ENCODE measurements at places on chromosomes 7 and 10.

DNA sequence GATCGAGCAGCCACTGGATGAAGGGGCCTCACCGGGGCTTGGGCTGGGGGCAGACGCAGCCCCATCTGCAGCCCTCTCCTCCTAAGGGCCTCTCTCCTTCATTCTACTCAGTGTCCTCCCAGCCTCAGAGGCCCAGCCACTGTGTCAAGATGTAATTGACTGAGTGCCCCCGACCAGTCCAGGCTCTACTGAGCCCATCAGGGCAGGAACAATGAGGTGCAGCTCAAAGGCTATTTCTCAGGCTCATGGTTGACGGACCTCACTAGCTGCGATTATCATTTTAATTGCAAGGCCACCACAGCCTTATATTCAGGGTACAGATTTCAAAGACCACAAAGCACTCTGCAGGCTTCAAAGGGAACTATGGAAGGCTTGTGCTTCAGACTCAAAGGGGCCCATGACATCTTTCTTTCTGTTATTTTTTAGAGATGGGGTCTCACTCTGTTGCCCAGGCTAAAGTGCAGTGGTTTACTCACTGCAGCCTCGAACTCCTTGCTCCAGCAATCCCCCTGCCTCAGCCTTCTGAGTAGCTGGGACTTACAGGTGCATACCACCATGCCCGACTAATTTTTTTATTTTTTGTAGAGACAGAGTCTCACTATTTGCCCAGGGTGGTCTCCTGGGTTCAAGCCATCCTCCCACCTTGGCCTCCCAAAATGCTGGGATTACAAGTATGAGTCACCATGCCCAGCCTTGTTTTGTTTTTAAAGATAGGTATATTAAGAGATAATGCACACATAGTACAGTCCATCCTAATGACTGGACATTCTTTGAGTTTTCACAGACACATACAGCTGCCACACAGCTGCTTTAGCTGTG, 23.7 kb downstream of the SLC29A3 start:
- DNase-seq, result no peak

DNA sequence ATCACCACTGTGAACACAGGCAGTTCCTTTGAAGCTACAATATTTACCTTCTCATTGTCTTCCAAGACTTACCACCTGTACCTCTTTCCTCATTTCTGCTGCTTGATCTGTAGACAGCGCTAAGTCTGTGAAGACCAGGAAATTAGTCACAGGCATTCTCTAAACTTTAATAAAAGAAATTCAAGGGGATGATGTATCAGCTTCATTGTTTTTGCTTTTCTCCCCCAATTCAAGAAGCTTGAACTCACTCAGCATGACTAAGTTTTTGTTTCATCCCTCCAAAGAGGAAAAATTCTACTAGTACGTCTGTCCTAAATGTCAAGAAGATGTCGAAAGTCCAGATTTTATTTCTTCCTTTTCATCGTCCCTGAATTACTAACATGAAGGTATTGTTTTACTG, 75.3 kb upstream of the PPP1R9A start:
- DNase-seq, result no peak

DNA sequence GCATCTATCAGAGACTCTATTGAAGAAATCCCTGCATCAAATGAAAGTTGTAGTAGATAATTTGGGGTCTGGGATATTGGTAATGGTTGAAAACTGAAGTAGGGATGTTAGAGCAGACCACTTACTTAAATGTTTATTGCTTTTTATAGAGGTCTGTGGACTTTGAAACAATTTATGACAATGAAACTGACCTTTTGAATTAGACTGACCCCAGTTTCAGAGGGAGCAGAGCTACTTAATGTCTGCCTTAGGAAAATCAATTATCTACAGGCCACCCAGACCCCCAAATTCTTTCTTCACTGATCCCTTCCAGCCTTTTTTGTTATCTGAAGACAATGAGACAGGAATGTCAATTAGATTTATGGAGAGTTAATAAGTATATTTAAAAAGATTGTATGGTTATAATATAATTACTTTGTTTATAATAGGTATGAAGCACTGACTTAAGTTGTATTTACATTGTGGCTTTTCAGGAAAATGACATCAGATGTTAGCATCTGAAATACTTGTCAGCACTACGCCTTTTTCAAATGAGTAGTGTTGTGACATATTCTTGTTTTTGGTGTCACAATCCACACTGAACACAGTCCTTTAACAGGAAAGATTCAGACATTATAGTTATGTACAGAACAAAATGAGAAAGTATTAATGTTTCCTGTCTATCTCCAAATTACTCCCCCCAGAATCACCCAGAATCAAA, 13.9 kb downstream of the MGAM2 start:
- no peak for DNase-seq

DNA sequence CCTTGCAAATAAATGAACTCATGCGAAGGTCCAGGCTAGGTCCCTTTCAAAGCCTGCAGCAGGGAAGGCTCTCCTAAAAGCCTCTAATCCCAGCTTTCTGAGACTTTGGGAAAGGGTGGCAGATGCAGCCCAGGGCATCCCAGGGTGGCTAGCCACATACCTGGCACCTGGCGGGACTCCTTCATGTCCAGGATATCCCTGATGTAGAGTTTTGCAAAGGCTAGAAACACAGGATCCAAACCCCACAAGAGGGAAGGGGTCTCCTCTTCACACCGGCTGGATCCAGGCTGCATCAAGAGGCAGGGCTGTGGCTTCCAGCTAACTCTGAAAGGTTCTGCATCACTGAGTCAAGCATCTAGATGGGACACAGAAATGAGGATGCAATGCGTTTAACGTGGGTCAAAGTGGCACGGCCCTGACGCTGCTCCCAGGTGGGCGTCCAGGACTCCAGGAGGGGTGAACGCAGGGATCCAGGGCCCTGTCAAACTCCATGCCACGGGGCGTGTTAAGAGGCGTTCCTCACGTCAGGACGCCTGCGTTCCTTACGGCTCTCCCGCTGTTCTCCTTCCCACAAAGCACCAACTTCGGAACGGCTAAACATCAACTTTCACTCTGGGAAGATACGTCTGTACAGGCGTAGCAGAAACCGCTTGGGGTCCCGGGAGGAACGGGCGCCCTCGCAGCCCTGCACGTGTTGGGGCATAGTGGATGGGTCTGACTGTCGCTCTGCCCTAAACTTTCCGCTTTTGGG, 507 bp downstream of the STN1 start:
- DNase-seq, result no peak

DNA sequence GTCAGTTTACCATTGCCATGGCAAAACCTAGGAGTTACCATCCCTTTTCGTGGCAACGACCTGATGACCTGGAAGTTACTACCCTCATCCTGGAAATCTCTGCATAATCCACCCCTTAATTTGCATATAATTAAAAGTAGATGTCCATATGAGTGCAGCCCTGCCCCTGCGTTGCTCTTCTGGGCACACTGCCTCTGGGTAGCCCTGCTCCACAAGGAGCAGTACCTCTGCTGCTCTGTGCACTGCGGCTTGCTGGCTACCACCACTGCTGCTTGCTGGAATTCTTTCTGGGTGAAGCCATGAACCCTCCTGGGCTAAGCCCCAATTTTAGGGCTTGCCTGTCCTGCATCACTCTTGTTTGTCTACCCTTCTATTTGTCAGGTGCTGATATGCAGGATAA, 12.5 kb downstream of the CYP17A1 start:
- no peak for DNase-seq

GRCh38 chr7:41943094-41943577, 240.2 kb upstream of the INHBA start:
- DNase-seq, result peak; percentile 56

DNA sequence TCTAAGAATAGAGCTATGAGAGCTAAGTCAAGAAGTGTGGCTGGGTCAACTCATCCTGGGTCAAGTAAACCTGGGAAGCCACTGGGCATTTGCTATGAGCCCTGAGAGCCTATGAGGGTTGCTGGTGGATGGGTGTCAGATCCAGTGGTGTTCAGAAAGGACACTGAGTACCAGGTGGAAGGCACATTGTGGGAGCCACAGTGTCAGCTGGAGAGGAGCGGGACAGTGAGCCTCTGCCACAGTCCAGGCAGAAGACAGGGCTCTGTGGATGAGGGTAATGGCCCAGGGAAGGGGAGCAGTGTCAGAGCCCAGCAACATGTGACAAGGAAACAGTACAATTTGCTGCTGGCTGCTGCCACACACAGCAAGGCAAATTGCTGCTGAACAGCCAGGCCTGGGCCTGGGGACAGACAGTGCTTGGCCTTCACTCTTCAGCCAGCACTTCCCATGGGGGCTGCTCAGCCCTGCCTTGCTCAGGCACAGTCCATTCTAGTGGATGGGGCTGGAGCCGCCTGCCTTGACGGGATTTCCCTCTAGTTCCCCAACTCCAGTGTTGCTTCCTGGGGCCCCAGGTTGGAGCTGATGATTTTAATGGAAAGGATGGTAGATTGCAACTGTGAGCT, 90.9 kb upstream of the CHST15 start:
- DNase-seq, result no peak

GRCh38 chr10:110129490-110129889, 77.9 kb upstream of the MXI1 start:
- no peak for DNase-seq

DNA sequence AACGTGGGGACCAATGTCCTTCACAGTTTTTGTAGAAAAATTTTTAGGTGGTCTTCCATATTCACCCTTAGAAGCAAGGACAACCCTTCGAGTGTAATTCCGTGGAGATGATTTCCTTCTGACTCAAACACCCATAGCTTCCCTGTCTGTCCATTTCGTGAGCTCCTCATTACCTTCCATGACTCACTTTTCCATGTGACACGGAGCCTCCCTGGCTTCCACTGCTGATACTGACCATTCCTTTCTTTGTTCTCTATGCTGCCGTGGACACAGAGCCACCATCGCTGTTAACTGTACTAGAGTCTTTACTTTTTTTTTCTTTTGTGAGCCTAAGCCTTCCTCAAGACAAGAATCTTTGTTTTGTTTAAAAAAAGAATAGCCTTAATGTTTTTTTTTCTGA, 12.5 kb upstream of the ARMS2 start:
- DNase-seq, result no peak

DNA sequence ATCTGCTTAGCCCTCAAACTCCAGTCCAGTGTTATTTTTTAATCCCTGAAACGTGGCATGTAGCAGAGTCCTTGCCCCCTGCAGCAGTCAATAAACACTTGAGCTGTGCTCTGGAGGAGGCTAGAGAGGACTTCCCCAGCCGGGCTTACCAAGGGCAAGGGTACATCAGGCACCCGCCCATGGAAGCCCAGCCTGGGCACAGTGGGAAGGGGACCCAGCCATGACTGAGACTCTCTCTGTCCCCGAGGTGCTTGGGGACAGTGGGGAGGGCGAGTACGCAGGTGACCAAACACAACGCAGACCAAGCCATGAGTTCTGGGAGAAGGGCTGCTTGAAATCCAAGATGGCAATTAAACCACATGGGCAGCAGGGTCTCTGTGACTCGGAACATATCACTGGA, 45.2 kb downstream of the EBF3 start:
- no peak for DNase-seq
